ENCODE measurements at places on chromosomes 6 and 20. TPM values are rescaled to one million over a fixed set of nuclear protein-coding genes. Genes with fewer than 3 reads are reported as not detected.

Gene RAET1E
- total RNA-seq, result not detected

GRCh38 chr6:136035378-136036070 is 184.0 kb downstream of the PDE7B start:
- H3K36me3 ChIP-seq, result no peaks in the 10 kb centered on the region
- H3K4me3 ChIP-seq, result no peak overlapping the region
- no peak overlapping the region for H3K27ac ChIP-seq
- peaks cover 9% of the 10 kb centered on the region for H3K4me1 ChIP-seq

- H3K27ac ChIP-seq, result peak overlapping the region; percentile 83
- peak; percentile 34 for DNase-seq
- H3K4me1 ChIP-seq, result peaks cover 52% of the 10 kb centered on the region
- peaks cover 87% of the 10 kb centered on the region for H3K36me3 ChIP-seq
- no peaks in the 10 kb centered on the region for H3K27me3 ChIP-seq
These were observed 29.2 kb upstream of the SDCBP2 start for GRCh38 chr20:1357921-1358671.

GRCh38 chr6:149919834-149920225 is 3.1 kb downstream of the RAET1G start:
- no peak for DNase-seq
- no peak overlapping the region for H3K27ac ChIP-seq
- no peaks in the 10 kb centered on the region for H3K36me3 ChIP-seq
- H3K4me1 ChIP-seq, result peaks cover 15% of the 10 kb centered on the region

Gene PLA2G7
- not detected for total RNA-seq

GRCh38 chr20:25089662-25090061 is 7.7 kb upstream of the VSX1 start:
- DNase-seq, result no peak
- H3K27me3 ChIP-seq, result peaks cover 19% of the 10 kb centered on the region
- no peaks in the 10 kb centered on the region for H3K36me3 ChIP-seq
- H3K4me1 ChIP-seq, result peaks cover 23% of the 10 kb centered on the region

GRCh38 chr6:6815732-6816131 is 227.2 kb downstream of the LY86 start:
- H3K36me3 ChIP-seq, result no peaks in the 10 kb centered on the region
- no peak overlapping the region for H3K4me3 ChIP-seq
- H3K4me1 ChIP-seq, result peaks cover 20% of the 10 kb centered on the region
- DNase-seq, result no peak
- H3K27me3 ChIP-seq, result peaks cover 4% of the 10 kb centered on the region

DNA sequence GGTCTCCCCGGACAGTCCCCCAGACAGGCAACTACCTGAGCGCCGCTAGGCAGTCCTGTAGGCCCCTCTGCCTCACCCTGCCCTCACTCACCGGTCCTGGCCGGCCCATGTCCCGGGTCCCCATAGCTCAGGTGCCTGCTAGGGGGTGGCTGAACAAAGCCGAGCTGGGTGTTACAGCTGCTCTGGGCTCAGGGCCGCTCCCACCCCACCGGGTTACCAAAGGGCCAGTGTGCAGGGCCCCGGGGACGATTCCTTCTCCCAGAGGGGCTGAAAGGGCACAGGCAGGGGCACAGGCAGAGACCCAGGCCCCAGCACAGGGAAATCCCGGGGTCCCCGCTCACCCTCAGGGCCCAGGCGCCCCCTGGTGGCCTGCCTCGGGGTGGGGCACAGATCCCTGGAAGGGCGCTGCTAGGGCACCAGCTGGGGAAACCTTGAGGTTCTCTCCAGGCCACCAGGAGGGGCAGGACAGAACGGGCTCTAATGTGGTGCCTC is 118.4 kb downstream of the GRM4 start:
- H3K27ac ChIP-seq, result no peak overlapping the region
- no peak overlapping the region for H3K4me3 ChIP-seq
- H3K27me3 ChIP-seq, result peaks cover 3% of the 10 kb centered on the region
- DNase-seq, result peak; percentile 63

- no peak for DNase-seq
- H3K27me3 ChIP-seq, result no peaks in the 10 kb centered on the region
- H3K4me1 ChIP-seq, result no peaks in the 10 kb centered on the region
- H3K36me3 ChIP-seq, result no peaks in the 10 kb centered on the region
These were observed 855.9 kb upstream of the MANEA start for GRCh38 chr6:94721459-94721858.

GRCh38 chr6:15206887-15207286 is 39.0 kb upstream of the JARID2 start:
- no peak for DNase-seq
- no peaks in the 10 kb centered on the region for H3K27me3 ChIP-seq
- peaks cover 3% of the 10 kb centered on the region for H3K36me3 ChIP-seq
- no peak overlapping the region for H3K4me3 ChIP-seq

Gene INSM1
- not detected for total RNA-seq

DNA sequence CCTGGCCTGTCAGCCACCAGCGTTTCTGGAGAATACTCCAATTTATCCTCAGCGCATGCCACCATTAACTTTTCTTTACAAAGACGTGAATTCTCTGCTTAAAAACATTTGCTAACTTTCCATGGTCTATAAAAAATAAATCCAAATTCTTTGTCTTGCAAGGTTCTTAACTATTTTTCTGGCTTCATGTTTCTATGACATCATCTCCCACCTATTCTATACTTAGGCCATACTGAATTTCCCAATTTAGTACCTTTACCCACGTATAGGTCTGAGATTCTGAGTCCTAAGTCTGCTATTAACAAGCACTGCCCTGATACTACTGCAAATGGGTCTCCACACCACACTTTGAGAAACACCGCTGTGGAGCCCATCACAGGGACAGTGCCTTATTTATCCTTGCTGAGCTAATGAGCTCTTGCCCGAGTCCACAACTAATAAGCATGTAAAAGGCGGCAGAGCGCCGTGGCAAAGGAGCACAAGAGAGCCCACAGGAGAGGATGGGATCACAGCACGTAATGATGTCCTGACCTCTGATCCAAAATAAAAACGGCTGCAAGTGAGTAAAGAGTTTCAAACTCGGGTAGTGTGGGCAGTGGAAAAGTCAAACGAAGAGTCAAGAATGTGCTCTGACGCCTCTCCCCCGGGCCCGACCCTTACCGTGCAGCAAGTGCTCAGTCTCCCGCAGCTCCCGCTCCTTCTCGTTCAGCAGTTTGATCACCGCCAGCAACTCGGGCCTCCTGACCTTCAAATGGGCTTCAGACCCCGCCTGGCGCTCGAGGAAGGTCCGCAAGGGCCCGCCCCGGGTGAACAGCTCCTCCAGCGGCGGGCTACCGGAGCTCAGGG is 519 bp downstream of the MTRF1L start:
- peak overlapping the region; percentile 95 for H3K27ac ChIP-seq
- peak; percentile 9 for DNase-seq
- H3K4me1 ChIP-seq, result peaks cover 43% of the 10 kb centered on the region
- H3K27me3 ChIP-seq, result peaks cover 3% of the 10 kb centered on the region
- peak overlapping the region; percentile 96 for H3K4me3 ChIP-seq
- H3K36me3 ChIP-seq, result peaks cover 36% of the 10 kb centered on the region

Gene JARID2
- 27.6 TPM for total RNA-seq

GRCh38 chr6:82363428-82364086 is at the start of gene TPBG:
Gene TPBG, plus strand, starts transcription at chr6:82363817. Its CDS starts 1,145 bp downstream, at chr6:82364962.
- H3K4me1 ChIP-seq, result peaks cover 18% of the 10 kb centered on the region
- no peak within 1 kb of the TSS for H3K27ac ChIP-seq
- peaks cover 4% of the 10 kb centered on the region for H3K36me3 ChIP-seq
- DNase-seq, result no peak

Gene ATP6V1G2
- total RNA-seq, result 3.7 TPM

GRCh38 chr20:38601216-38602184 is at the start of gene ARHGAP40:
Gene ARHGAP40, plus strand, starts transcription at chr20:38601809.
- no peak for DNase-seq
- H3K36me3 ChIP-seq, result no peaks in the 10 kb centered on the region
- H3K27me3 ChIP-seq, result peaks cover 60% of the 10 kb centered on the region
- no peak within 1 kb of the TSS for H3K4me3 ChIP-seq
- H3K27ac ChIP-seq, result no peak within 1 kb of the TSS
- H3K4me1 ChIP-seq, result peaks cover 8% of the 10 kb centered on the region

DNA sequence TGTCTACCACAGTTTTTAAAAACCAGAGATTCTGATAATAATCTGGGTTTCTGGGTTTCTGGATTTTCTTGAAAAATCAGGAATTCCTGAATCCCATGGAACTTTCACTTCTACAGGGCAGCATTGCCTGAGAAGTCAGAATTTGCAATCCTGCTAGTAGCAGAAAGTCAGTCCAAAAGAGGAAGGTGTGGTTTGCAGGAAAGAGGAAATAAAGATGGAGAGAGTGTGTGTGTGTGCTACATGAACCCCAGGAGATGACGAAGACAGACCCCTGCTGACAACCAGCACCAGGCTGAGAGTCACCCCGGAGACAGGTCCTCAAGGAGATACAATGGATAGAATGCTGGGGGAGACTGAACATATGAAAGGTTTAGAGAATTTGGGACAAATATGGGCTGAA is 44.9 kb downstream of the PRND start:
- no peak overlapping the region for H3K4me3 ChIP-seq
- DNase-seq, result no peak
- peaks cover under 1% of the 10 kb centered on the region for H3K4me1 ChIP-seq
- H3K27me3 ChIP-seq, result peaks cover 3% of the 10 kb centered on the region
- H3K27ac ChIP-seq, result no peak overlapping the region

Gene PRSS16
- total RNA-seq, result 1.5 TPM

DNA sequence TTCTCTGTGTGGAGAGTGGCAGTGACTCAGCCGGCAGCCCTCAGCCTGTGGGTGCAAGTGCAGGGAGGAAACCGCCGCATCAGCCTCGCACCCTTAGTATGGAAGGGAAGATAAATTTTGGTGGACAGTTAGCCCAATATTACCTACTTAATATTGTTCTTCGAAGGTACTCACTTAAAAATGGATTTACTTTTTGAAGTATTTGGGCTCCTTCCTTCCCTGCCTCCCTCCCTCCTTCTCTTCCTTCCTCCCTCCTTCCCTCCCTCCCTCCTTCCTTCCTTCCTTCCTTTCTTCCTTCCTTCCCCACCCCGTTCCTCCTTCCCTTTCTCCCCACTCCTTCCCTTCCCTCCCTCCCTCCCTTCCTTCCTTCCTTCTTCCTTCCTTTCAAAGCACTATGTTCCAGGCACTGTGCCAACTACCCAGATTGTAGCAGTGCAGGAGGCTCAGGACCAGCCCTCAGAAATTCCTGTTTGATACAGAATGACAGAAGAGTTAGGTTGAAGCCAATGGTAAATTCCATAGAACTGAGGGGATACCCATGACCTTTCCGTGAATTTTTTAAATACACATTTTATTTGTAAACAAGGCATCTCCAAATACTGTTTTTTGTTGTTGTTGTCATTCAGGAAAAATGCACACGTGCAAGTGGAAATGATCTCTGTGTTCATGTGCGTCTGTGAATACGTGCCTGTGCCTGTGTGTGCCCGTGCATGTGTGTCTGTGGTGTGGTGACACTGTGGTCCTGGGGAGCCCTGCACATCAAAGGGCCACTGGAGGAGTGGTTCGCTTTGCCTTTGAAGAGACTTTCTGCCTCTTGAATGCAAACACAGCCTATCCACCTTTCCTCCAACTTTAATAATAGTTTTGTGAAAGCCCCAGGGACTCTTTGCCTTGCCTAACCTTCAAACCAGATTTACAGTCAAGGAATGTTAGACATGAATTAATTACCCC is 141.7 kb downstream of the EDN3 start:
- peaks cover 47% of the 10 kb centered on the region for H3K27me3 ChIP-seq
- no peak overlapping the region for H3K27ac ChIP-seq
- no peak overlapping the region for H3K4me3 ChIP-seq
- H3K36me3 ChIP-seq, result no peaks in the 10 kb centered on the region
- no peak for DNase-seq

Gene TXLNB
- 0.35 TPM for total RNA-seq

Gene F13A1
- not detected for total RNA-seq

- peaks cover 20% of the 10 kb centered on the region for H3K27me3 ChIP-seq
- no peak overlapping the region for H3K4me3 ChIP-seq
- no peak for DNase-seq
- peaks cover 7% of the 10 kb centered on the region for H3K4me1 ChIP-seq
These were observed 115.1 kb downstream of the EYA2 start for GRCh38 chr20:47009784-47010183.

Gene TMEM170B
- 0.81 TPM for total RNA-seq

Gene BPI
- total RNA-seq, result not detected

GRCh38 chr6:81295310-81295709 is 457.2 kb downstream of the TENT5A start:
- no peaks in the 10 kb centered on the region for H3K4me1 ChIP-seq
- no peak overlapping the region for H3K27ac ChIP-seq
- DNase-seq, result no peak

GRCh38 chr20:939606-940005 is 23.5 kb upstream of the ANGPT4 start:
- no peak for DNase-seq
- no peak overlapping the region for H3K27ac ChIP-seq
- H3K4me1 ChIP-seq, result no peaks in the 10 kb centered on the region
- no peak overlapping the region for H3K4me3 ChIP-seq
- no peaks in the 10 kb centered on the region for H3K36me3 ChIP-seq
- H3K27me3 ChIP-seq, result peaks cover 2% of the 10 kb centered on the region

Gene FAM217A
- total RNA-seq, result not detected

Gene NINL
- total RNA-seq, result 2.3 TPM

DNA sequence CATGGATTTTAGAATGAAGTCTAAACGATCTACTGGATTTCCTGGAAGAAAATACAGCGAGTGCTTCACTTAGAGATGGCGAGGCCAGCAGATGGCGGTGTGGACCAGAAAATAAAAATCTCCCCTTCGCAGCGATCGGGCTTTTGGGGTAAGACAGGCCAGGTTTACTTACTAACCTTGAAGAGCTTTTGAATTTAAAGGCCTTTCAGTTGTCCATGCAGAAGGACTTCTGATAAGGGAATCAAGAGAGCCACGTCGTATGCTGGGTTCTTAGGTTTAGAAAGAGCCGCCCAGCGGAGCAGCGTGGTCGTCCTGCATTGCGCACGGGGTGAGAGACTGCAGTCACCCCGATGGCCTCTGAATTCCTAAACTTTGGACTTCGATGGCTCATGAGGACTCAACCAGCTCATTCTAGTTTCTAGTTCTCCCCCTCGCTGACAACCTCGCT is 125.2 kb upstream of the RALGAPA2 start:
- peaks cover 2% of the 10 kb centered on the region for H3K4me1 ChIP-seq
- H3K27me3 ChIP-seq, result peaks cover 12% of the 10 kb centered on the region
- no peak overlapping the region for H3K27ac ChIP-seq
- no peak overlapping the region for H3K4me3 ChIP-seq

Gene ADGRG6
- total RNA-seq, result 0.35 TPM

Gene TAF4
- 24.2 TPM for total RNA-seq

DNA sequence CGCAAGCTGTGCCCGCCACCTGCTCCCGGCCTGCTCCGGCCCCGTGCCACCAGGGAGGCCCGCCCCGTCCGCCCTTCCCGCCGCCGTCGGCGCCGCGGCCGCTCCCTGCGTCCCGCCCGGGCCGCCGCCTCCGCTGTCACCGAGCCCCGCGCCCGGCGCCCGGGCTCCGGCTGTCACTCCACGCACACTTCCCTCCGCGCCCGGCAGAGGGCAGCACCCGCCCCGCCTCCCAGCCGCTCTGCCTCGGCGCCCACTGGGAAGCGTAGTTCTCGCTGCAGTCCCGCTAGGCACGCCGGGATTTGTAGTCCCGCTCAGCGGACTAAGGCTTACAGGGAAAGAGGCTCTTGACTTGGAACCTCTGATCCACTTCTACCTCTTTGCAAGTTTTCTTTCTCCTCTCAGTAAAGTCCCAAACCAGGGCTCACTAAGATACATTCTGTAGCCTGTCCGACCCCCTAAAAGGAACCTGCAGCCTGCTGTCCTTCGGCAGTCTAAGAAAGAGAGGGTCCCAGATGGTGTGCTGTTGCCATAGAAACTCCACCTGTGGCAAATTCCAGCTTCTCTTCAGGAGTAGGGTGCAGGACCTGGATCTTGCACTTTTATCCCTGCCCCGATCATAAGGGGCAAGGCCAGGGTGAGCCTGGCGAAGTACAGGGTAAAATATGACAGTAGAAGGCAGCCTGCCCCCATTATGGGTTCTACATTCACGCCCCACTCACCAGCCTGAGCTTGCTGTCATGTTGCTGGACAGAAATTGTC is at the start of gene TFEB:
TFEB (minus strand) TSS at position 182 of the 759 bp plus-strand sequence. CDS start 44,395 bp downstream, outside the sequence.
- H3K36me3 ChIP-seq, result no peaks in the 10 kb centered on the region
- peak; percentile 93 for DNase-seq
- H3K27me3 ChIP-seq, result no peaks in the 10 kb centered on the region

Data from activated CD4-positive, alpha-beta T cell treated with anti-CD3 and anti-CD28 coated beads, Interleukin-2, amount 10 ng/mL, durations not matched to agents 7 days and 5 days (primary cell).